Activated CD8-positive, alpha-beta memory T cell treated with anti-CD3 and anti-CD28 coated beads for 1 hour (primary cell): ENCODE measurements at places on chromosomes 6 and 20.

DNA sequence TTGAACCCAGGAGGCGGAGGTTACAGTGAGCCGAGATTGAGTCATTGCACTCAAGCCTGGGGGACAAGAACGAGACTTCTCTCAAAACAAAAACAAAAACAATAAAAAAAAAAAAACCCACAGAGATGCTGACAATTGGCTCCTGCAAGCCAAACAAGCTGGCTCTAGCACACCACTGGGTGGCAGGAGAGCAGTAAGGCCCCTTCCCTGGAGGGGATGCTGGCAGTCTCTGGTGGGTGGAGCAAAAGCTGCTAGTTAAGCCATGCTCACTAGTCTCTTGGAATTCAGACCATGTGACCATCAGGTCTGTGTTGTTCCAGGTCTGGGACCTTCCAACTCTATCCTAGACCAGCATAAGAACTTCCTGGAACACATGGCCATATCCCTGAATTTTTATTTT, 18.9 kb upstream of the DSN1 start:
- DNase-seq = no peak

- no peak for DNase-seq
These were observed 24.6 kb upstream of the GTSF1L start for GRCh38 chr20:43751167-43752050.

DNA sequence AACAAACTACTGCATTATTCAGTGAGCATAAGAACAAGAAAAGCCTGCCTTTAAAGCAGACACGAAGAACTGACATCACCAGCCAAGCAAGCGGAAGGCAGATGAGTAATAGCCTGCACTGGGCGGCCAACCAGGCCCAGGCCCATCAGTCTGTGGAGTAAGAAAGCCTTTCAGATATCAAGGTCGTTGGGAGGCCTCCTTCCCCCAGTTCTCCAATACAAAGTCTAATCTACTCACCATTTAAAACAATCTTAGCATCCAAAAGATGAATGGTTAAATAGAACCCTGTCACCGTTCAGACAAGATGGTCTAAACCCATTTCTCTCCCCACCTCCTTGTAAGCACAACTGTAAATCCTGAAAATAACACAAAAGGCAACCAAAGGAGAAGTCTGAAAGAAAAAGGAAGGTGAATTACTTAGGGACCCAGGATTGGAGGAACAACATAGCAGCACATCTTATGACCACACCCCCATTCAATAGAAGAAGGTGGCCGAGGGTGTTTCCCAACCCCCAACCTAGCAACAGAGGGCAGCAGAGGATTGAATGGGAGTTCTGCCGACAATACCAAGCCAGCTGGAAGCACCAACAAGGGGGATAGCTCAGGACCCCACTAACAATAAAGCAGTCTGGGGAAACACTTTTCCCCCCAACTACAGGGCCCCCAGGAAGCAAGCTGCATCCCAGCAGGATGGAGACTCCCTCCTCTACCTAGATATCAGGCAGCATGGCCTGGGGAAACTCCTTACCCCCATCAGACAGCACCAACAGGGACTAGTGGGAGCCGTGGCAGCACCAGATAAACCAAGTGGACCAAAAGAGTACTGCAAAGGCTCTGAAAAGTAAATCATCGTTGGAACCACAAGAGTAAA, 67.9 kb downstream of the ZHX3 start:
- no peak for DNase-seq

DNA sequence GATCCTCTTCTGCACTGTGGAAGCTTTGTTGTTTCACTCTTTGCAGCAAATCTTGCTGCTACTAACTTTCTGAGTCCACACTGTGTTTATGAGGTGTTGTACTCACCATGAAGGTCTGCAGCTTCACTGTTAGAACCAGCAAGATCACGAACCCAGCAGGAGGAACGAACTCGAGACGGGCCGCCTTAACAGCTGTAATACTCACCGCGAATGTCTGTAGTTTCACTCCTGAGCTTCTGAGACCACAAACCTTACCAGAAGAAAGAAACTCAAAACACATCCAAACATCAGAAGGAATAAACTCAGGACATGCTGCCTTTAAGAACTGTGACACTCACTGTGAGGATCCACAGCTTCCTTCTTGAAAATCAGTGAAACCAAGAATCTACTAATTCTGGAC, 48.1 kb upstream of the MBOAT1 start:
- DNase-seq = no peak

DNA sequence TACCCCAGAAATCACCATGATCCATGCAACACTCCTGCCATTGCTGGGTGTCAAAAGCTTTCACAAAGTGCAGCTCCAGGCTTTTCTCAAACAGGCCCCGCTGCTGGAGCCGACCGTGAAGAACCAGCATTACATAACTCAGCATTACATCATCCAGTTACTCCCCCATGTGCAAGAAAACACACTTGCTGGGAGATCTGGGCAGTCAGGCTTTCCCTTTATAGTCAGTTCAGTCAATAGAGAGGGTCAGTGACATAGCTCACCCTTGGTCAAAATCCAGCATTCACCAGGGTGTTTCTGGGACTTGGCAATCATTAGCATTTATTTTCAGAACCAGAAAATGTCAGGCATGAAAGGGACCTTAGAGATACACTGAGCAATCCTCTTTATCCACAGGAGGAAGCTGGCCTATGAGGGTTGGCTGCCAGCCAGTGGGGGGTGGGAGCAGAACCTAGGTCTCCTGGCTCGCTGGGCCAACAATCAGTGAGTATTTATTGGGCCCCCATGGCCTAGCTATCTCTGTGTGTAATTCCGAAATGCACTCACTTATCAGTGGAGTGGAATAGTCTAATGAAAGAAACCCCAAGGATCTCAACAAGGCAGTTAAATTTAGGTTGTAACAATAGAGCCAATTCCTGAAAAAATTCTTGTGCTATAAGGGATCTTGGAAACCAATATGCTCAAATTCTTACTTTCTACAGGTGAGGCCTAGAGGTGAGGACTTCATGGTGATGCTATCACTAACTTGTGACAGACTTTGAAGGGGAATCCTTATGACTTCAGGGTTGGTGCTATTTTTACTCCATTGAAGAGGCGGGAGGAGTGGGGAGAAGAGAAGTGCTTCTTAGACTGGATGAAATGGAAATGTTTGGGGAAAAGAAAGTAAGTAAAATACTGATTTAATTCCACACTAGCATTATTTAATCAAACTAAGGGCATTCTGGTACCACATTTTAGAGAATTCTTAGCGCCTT, 54.6 kb downstream of the LYRM4 start:
- no peak for DNase-seq

DNA sequence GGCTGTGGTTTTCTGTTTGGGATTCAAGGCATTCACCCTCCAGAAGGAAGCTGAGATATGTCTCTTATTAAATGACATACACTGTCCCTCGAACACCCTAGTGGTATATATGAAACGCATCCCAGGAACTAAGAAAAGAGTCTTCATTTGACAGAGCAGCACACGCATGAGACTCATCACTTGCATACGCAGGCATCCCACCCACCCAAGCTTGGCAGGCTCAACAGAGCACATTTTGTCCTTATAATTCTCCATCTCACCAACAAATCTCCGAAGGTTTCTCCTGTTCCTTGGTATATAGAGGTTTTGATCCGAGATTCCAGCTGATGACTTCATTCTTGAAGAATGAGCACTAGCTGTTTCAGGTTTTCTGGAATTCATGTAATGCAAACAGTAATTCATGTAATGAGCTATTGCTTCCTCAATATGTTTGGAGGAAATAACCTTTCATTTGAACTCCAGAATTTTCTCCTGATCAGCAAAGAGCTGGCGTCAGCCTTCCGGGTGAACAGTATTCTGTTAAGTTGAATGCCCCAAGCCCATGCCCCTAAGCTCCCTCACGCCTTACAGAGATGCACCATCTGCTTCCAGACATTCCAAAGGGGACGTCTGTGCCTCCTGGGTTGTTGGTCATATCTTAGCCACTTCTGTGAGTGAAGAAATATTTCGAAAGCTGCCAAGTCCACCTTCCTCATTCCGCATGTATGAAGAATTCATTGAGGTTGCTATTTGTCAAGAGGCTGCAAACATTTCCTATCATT, 66.0 kb upstream of the CDH4 start:
- DNase-seq = no peak

- DNase-seq = no peak
These were observed 1.7 kb upstream of the SLC12A5 start for GRCh38 chr20:46027245-46027853.

DNA sequence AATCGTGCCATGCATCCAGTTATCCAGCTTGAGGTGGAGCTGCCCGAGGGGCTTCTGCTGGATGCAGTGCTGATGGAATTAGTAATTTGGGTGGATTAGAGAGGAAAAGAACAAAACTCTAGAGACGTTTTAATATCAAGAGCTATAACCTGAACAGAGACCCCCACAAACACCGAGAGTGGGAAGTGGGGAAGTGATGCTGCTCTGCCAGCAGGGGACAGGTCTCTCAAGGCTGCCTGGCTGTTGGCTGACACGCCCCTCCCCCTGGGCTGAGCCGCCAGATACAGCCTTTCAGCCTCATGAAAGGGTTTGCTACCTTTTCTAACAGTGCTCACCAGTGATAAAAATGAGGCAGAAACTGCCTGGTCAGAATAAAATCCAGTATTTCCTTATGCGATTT, 9.6 kb downstream of the LEMD2 start:
- DNase-seq = no peak
